Mesenchymal stem cell (in vitro differentiated cells and primary cell): ENCODE measurements at places on chromosomes 11 and 22.

DNA sequence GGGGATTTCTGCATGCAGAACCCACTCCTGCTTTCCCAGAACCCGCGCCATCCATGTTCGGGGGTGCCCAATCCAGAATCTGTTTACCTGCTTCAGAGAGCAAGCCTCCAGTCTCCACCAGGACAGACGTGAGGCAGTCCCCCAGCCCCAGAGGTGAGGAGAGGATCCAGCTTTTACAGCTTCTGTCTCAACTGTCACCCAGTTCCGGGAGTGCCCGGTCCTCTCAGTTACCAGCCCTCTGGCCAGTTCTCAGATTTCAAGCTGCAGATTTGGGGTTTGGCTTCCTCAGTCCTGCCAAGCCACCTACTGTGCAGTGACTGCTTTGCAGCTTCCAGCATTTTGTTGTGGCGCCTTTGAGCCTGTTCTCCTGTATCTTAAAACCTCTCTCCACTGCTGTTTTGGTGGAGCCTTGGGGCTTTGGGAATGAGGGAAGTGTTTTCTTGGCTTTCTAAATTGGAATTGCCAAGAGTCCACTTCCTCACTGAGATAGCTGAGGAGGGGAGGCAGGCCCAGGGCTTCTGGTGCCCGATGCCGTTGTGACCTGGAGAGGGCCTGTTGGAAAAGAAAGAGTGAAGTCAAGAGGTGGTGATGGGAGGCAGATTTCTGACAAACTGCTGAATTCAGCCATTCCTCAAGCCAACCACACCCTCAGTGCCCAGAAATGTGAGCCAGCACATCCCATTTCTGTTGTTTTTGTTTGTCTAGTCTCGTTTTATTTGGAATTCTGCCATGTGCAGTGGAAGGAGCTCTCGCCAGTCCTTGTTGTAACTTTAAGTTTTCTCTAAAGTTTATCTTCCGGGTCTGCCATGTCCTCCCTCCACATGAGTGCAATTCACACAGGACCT lies 513.4 kb downstream of the TBC1D22A start:
- no peak for DNase-seq

- peak; percentile 91 for DNase-seq
Measured at GRCh38 chr11:128481135-128481534, 106.2 kb downstream of the ETS1 start.

- no peak for DNase-seq
Measured at GRCh38 chr11:71169313-71169712, 83.1 kb downstream of the SHANK2 start.

DNA sequence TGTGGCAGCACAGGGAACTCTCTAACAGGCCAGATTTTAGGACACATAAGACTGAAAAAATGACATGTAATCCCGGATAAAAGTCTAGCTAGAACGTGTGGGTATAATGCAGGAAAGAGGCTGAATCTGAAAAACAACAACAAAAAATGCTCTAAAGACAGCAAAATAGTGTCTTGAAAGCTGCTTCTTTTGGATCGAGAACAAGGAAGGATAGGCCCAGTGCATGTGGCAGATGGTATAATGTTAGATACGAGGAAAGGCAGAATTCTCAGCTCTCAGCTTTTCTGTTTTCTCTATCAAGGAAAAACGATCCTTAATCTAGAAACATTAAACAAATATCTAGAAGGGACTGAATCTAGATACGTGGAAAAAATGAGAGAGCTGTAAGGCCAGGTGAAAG lies 33.8 kb upstream of the PARVA start:
- DNase-seq = no peak

DNA sequence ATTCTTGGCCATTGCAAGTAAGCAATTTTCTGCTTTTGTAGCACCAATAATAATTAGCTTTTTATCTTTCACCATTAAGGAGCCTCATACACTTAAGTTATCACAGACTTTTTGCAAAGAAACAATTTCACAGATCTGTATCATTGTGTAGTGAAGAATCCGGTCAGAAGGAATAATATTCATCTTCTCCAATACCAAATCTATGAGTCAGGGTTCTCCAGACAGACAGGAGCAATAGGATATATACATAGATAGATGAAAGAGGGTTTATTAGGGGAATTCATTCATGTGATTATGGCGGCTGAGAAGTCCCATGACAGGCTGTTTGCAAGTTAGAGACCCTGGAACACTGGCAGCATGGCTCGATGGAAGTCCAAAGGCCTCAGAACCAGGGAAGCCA lies 82.9 kb upstream of the UBASH3B start:
- no peak for DNase-seq

GRCh38 chr11:2366733-2367132 lies 10.4 kb upstream of the CD81 start:
- DNase-seq = no peak

- no peak for DNase-seq
Measured at GRCh38 chr11:111387363-111387762, 8.3 kb upstream of the POU2AF1 start.

- DNase-seq = no peak
Measured at GRCh38 chr11:130163346-130164220, 4.0 kb downstream of the ST14 start.

DNA sequence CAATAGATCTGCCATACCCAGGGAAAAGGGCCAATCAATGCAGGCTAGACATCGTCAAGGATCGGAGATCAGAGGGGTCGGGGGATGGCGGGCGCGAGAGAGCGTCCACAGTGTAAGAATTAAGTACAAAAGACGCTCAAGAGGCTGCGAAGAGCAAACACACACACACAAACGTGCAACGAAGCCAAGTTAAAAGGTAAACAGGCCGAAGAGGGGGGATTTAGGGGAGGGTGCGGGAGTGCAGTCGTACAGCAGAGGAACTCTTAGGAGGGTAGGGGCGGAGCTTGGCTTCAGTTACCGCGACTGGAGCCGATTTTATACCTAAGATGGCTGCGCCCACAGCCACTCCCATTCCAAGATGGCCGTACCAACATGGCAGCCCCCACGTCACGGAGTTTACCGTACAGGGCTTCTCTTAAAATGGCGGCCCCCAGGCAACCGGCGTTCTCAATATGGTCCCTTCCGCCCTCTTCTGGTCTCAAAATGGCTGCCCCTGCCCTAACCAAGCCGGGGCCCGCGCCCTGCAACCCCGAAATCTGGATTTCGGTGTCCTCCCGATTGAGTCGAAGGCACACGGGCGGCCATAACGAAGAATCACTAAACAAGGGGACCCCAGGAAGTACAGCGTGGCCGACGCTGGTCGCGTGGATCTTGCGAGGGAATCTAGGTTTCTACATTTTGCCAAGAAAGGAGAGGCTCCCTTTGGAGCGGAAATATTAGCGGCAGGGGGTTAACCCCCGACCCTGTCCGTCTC lies 1.9 kb downstream of the GNG3 start:
- peak; percentile 97 for DNase-seq

GRCh38 chr11:1343391-1344055 lies 34.1 kb upstream of the TOLLIP start:
- no peak for DNase-seq

DNA sequence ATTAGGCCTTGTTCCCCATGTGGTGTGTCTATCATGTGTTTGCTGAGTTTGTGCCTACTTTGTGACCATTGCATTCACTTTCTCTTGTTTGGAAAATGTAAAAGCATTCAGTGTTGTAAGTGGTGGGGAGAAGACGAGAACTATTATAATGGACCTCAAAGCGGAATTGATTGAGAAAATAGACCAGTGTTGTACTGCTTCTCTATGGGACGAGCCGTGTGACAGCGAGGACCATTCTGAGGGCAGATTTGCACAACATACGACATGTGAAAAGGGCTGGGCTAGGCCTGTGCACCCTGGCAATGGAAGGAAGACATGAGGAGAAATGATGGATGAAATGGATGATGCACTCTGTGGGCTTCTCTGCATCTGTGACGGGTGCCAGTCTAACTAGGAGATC lies 233.5 kb downstream of the DSCAML1 start:
- DNase-seq = no peak

- DNase-seq = no peak
Measured at GRCh38 chr11:38461751-38462150, 1863.7 kb upstream of the RAG2 start.

DNA sequence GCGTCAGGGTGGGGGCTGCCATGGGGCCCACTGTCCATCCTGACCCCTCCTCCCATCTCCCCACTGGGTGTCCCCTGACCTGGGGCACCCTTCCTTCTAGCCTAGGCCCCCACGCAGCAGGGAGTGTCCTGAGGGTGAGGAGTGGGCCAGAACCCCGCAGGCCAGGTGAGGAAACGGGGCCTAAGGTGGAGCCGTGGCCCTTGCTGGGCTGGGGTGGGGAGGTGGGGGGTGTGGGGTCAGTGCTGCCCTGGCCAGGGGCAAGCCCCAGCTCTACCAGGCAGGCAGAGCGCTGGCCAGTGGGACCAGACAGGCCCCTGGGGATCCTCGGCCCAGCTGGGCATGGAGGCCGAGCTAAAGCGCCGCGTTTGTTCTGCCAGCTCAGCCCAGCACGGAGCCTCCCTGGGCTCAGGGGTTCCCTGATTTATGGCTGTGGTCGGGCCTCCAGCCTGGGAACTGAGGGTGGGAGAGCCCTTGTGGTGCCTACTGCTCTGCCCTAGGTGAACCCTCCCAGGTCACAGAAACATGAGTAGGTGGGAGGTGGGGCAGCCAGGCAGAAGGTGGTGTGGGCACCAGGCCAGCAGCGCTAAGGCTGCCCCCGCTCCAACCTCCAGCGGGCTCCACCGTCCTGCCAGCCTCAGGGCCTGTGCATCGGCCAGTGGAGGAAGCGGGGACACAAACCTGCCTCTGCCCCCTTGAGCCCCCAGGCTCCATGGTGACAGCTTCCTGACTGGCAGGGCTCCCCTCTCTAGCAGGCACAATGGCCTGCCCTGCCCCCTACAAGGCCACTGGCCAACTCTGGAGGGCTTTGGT lies 22.4 kb downstream of the TRMU start:
- DNase-seq = no peak

GRCh38 chr11:35945137-35945518 lies 1.3 kb downstream of the LDLRAD3 start:
- no peak for DNase-seq

- DNase-seq = no peak
Measured at GRCh38 chr11:17816232-17816931, 81.8 kb downstream of the KCNC1 start.

DNA sequence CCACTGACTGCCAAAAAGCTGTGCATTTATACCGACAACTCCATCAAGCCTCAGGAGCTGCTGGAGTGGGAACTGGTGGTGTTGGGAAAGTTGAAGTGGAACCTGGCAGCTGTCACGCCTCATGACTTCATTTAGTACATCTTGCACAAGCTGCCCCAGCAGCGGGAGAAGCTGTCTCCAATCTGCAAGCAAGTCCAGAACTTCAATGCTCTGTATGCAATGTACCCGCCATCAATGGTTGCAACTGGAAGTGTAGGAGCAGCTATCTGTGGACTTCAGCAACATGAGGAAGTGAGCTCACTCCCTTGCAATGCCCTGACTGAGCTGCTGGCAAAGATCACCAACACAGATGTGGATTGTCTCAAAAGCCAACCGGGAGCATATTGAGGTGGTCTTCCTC lies at the start of gene SLC22A25:
TSS of gene SLC22A25 (minus strand) at position 67 of the 400 bp plus-strand sequence. CDS start 13,947 bp downstream, outside the sequence.
- no peak for DNase-seq
